Smooth muscle cell of trachea (primary cell): ENCODE measurements at places on chromosomes 4 and X. TPM values are rescaled to one million over a fixed set of nuclear protein-coding genes. Genes with fewer than 3 reads are reported as not detected.

ETDB gene
- total RNA-seq: not detected in 2 replicates

HERC5 gene
- 1.7 and 6.0 TPM in 2 replicates for total RNA-seq

SUPT20HL2 gene
- total RNA-seq: not detected in 2 replicates

RLIM gene
- 54.4 and 66.3 TPM in 2 replicates for total RNA-seq

UGT2B7 gene
- total RNA-seq: under 0.01 TPM in 1 of 2 replicates, not detected in the other

USP51 gene
- 1.9 and 2.8 TPM in 2 replicates for total RNA-seq

CORIN gene
- 0.15 and 0.33 TPM in 2 replicates for total RNA-seq

MID1 gene
- total RNA-seq: 27.9 and 36.4 TPM in 2 replicates

TMEM35A gene
- 22.3 and 37.9 TPM in 2 replicates for total RNA-seq

MAGEA12 gene
- total RNA-seq: not detected in 2 replicates

PPP3CA gene
- 57.6 and 67.2 TPM in 2 replicates for total RNA-seq

SPARCL1 gene
- total RNA-seq: 1.2 and 1.3 TPM in 2 replicates

C4orf51 gene
- not detected in 2 replicates for total RNA-seq
